Ureter (tissue), 1 donor: ENCODE measurements at places on chromosomes 6 and 20. TPM values are rescaled to one million over a fixed set of nuclear protein-coding genes. Genes with fewer than 3 reads are reported as not detected.

- DNase-seq, result no peak
These were observed 7.3 kb downstream of the EDN1 start for GRCh38 chr6:12297363-12298016.

DNA sequence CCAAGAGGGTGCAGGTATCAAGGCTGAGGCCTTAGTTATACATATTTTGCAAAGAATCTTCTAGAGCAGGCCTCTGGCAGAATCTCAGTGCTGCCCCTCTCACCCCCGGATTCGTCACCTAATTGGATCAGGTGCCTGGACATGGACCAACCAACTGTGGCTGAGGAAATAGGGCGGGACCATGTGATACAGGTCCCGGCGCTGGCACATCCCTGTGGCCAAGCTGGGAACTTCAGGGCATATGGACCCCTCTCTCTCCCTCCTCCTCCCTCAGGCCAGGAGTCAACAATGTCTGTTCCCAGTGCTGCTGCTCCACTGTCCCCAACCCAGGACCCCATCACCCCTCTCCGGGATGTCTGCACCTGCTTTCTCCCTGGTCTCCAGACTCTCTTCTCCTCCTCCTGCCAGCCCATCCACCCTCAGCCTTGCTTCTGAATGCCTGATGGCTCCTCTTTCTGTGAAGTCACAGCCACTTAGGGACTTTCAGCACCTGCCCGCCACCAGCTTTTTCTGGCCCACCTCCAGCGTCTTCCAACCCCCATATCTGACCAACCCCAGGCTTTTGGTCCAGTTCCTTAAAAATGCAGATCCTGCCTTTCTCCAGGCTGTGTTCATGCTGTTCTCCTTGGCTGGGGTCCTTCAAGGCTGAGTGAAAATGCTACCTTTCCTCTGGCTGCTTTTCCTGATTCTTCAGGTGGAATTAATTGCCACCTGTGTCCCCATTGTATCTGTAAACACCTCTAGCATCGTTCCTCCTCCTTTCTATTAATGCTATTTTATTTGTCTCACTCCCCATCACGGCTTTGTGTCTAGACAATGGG, 19.0 kb upstream of the MLN start:
- DNase-seq, result no peak

DNA sequence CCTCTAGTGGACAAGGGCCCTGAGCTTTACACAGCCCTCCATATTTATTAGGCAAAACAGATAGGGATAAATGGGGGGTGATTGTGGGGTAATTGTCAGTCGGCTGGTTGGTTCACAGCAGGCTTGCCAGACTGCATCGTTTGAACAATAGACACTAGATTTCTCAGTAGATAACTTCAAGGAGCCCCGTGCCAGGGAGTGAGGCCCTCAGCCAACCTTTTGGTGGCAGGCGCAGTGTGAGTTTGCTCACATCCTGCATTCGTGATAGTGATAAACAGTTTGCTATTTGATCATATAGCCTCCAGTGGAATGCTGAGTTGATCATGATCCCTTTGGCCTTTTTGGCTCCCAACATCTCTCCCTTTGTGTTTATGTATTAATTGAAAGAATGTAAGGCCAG, 3.6 kb upstream of the ABHD12 start:
- no peak for DNase-seq

GRCh38 chr6:142414462-142415250, 112.8 kb downstream of the ADGRG6 start:
- DNase-seq, result no peak

- no peak for DNase-seq
These were observed 137.8 kb downstream of the SOD2 start for GRCh38 chr6:159555082-159555875.

DNA sequence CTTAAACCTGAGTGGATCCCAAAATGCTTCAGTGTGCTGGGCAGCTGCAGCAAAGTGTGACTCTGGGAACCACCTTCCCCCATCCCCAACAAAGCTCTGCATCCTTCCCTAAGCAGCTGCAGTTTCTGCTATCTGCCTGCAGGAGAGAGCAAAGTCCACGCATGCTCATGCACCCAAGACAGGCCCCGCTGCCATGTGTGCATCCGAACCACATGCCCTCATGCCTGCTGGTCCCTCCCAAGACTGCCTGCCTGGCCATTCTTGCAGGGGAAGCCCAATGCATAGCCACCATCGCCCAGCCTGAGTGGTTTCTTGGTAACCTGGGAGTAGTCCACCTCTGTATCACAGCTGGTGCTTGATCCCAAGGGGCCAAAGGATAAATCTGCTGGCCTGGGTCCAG, 94.3 kb upstream of the OLIG3 start:
- no peak for DNase-seq

GRCh38 chr20:45904583-45905504, 7.1 kb downstream of the PLTP start:
- DNase-seq, result no peak

GRCh38 chr6:56368491-56368890, 121.1 kb upstream of the COL21A1 start:
- DNase-seq, result no peak

GRCh38 chr6:44030812-44031454, 96.3 kb downstream of the MRPL14 start:
- DNase-seq, result no peak

GRCh38 chr6:41798901-41799558, 11.5 kb downstream of the TOMM6 start:
- DNase-seq, result no peak

- no peak for DNase-seq
These were observed 21.1 kb upstream of the NEDD9 start for GRCh38 chr6:11253594-11253993.

DNA sequence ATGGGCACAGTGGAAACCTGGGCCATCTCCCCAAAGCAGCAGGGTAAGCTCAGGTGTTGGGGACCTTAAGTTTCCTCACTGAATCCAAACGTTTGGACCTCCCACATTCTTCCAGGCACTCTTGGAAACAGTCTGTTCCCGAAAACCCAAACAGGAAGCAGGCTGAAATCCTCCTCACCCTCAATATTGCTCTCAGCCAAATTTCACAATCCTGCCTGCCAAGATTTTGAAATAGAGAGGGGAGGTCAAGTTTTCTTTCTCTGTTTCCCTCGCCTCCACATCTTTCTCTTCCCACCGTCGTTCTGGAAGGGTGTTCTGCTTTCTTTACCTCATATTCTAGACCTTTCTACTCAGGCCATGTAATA, 392.0 kb upstream of the SASH1 start:
- DNase-seq, result no peak

Gene PHACTR2
- total RNA-seq, result 93.2 TPM

Gene FAM210B
- 50.3 TPM for total RNA-seq

Gene HLA-DMB
- total RNA-seq, result 31.0 TPM

Gene ZSCAN23
- 11.2 TPM for total RNA-seq

Gene IP6K3
- total RNA-seq, result 2.6 TPM

Gene BMP6
- total RNA-seq, result 1.8 TPM
